CD4-positive, alpha-beta T cell treated with Interleukin-2 at 100 ng/mL for 4 hours (primary cell): ENCODE measurements at places on chromosomes 2 and 18.

DNA sequence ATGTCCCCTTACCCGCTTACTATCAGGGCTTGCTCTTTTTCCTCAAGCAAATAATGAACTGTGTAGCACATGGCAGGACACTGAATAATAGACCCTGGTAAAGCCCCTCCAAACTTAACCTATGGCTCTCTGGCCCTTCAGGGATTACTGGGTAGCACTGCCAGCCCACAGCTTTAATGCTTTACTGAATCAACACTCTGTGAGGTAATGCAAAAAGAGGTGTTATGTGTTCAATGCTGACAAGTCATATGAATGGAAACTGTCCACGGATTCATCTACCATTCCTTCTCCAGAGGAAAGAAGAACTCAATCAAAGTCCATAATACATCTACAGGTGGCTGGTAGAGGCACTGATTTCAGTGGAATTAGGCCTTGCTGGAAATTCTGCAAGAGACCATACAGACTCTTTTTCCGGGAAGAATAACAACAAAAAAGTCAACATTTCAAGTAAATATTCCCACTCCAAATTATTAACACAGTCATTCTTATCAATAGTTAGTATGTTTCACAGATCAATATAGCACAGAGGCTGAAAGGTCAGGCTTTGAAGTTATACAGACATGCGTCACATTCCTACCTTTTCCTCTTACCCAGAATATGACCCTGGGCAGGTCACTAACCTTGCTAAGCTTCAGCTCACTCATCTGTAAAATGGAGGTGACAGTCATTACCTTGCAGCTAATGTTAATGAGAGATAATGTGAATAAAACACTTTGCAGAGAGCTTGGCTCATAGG lies 13.8 kb upstream of the MYOM1 start:
- no peak for DNase-seq

GRCh38 chr2:127700527-127701192 lies 637 bp upstream of the SFT2D3 start:
- DNase-seq, result peak; percentile 34

DNA sequence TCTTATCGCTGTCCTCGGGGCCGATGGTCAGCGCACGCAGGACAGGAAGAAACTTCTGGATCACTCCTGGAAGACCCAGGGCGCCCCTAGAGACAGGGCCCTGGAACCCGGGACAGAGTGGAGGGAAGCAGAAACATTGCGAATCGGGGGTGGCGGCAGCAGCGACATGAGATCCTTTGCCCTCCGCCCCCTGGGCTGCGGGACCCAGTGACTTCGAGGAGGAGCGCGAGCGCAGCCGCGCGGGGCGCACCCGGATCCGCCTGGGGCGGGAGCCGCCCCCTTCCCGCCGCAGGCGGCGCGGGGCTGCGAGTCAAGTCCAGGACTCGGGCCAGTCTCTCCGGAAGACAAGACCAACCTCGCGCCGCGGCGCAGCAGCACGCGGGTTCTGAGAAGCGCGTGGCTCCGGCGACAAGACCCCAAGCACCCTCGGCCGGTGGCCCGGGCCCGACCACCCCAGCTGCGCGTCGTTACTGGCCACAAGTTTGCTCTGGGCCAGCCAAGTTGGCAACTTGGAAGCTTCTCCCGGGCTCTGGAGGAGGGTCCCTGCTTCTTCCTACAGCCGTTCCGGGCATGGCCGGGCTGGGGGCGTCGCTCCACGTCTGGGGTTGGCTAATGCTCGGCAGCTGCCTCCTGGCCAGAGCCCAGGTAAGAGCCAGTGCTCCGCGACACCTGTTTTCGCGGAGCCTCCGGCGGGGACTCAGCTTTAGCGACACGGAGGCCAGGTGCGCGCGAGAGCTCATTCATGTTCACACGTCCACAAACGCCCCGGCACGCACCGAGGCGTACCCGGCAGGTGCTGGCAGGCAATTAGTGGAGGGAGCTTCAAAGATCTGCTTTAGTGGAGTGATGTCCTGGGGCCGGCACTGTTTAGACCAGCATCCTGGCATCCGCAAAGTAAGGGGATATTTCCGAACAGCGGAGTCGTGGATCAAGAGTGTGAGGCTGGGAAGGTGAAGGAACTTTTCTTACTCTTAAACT lies at the start of gene PTH2R:
PTH2R (plus strand) TSS at position 319 of the 978 bp plus-strand sequence; CDS start at position 571, 252 bp downstream.
- no peak for DNase-seq

GRCh38 chr2:134508391-134508790 lies 210.4 kb downstream of the TMEM163 start:
- DNase-seq, result no peak

- DNase-seq, result no peak
Observed at GRCh38 chr2:173146590-173146989, 70.9 kb downstream of the MAP3K20 start.

- DNase-seq, result no peak
Observed at GRCh38 chr18:45745817-45746461, 22.0 kb downstream of the SLC14A1 start.

DNA sequence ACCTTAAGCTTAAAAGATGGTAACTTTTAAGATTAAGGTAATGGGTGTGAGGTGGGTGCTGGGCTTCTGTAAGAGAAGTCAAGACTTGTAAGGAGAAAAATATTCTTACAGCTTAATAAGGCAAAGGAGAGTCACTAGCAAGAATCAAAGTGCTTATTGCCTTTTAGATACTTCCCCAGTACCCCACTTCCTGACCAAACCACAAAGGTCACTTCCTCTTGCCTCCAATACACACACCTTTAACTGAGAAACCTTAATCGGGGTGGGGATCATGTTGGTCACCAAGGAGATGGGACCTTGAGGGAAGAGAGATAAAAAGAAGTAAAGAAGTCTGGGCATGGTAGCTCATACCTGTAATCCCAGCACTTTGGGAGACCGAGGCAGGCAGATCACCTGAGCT lies 10.6 kb upstream of the ATG16L1 start:
- DNase-seq, result peak; percentile 77

GRCh38 chr18:25662272-25662671 lies 310.3 kb upstream of the ZNF521 start:
- DNase-seq, result no peak

DNA sequence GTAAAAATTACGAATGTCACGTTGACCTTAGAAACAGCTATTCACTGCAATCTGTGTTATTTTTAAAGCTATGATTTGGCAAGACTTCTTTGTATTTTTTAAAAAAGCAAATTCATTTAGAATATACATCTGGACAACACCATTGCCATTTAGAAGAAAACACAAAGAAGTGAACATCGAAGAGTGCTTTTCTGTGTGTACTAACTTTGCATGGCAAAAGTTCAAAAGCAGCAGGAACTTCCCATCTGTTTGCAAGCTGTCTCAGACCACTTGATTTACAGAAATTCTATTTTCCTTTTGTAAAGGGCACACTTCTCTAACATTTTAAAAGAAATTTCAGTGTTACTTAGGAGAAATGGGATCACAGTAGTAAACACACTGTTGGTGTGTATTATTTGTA lies 145.9 kb downstream of the CALCRL start:
- DNase-seq, result no peak

DNA sequence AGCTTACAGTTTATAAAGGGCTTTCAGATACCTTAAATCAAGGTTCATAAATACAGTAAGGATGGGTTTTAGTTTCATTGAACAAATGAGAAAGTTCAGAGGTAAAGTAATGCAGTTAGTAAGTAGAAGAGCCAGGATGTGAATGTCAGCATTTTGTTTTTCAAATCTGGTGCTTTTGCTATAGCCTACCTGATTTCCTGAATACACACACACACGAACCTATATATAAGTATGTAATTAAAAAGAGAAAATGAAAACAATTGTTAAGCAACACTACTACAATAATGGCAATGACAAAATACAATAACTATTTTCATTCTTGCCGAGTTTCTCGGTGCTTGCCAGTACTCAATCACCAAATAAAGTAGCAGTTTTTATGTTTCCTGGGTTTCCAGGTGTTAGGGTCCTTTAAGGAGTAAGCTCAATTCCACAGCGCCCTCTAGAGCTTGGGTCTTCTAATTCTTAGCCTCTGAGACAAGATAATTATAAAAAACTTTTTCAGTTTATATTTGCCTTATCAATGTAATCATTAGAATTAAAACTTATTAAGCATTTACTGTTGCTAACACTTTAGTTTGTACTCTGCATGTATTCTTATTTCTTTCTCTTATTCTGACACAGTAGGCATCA lies 512.9 kb upstream of the ACVR2A start:
- peak; percentile 66 for DNase-seq

- no peak for DNase-seq
Observed at GRCh38 chr2:144152817-144153271, 367.1 kb downstream of the ZEB2 start.

DNA sequence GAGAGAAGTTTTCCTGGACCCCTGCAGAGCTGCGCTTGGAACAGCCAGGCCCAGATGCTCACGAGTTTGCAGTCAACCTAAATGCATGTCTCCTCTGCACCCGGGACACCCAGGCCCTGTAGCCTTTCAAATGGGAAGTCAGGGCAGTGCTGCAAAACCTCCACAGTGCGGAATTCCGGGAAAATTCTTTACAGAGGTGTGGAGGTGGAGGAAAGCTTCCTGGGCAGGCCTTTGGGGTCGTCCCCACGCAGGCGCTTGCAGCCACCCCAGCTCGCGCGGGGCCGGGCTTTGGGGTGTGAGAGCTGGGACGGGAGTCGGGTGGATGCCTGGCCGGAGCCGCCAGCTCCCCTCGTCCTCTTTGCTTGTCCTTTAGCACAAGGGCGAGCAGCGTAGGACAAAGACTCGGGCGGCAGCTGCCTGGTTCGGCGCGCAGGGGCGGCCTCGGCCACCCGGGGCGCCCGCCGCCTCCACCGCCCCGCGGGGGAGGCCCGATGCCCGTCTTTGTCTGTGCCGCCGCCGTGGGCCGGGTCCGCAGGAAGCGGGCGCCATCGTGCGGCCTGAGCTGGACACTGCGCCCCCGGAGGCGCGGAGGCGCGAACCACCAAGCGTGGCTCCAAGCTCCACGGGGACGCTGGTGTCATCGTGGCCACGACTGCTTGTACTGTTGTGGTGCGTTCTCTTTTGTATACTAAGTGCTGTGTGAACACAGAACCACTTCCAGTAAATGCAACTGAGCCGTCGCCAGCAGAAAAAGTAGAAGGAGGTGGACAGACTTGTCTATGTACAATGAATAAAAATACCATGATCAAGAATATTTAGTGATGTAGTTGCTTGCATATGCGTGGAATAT lies 28.2 kb upstream of the BCL11A start:
- peak; percentile 44 for DNase-seq

DNA sequence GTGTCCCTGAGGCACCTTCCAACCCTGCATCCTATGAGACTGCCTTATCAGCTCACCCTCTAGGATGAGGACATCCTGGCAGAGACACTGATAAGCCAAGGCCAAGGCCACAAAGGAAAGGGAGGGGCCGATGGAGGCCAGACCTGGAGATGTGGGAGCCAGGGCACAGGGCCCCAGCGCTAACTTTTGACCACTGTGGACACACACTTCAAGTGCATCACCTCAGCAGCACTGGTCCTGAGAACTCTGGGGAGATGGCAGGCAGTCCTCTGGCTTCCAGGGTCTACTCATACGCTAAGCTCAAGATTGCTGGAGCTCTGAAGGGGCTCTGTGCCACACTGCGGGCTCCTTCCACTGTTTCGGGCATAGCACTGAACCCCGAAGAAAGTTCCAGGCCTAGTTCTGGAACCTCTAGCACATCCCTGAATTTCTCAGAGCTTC lies 100.2 kb upstream of the ID2 start:
- no peak for DNase-seq

- DNase-seq, result peak; percentile 59
Observed at GRCh38 chr2:10407841-10408648, 40.1 kb downstream of the ODC1 start.

DNA sequence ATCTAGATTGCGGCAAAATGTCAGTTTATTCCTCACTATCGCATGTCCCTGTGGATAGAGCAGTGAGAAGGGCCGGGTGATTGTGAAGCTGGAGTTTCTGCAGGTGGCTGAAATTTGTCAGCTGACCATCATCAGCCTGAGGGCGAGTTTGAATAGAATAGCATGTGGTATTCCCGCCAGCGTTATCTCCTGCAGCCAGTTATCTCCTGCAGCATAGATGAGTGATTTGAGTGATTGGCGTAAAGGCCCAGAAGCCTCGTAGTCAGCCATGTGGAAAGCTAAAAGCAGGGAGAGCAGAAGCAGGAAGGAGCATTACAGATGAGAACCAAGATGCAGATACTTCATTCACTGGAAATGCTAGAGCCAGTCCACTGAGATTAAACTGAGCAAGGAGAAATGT lies 65.5 kb downstream of the CABLES1 start:
- no peak for DNase-seq

- DNase-seq, result no peak
Observed at GRCh38 chr2:228067309-228067708, 114.2 kb downstream of the SPHKAP start.

DNA sequence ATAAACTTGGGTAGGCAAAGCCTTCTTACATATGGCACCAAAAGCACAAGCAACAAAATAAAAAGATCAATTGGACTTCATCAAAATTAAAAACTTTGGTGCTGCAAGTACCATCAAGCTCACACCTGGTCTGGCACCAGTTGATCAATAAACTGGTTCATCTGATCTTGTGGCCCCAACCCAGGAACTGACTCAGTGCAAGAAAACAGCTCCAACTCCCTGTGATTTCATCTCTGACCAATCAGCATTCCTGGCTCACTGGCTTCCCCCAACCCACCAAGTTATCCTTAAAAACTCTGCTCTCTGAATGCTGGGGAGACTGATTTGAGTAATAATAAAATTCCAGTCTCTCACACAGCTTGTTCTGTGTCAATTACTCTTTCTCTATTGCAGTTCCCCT lies 8.4 kb downstream of the EPG5 start:
- no peak for DNase-seq

DNA sequence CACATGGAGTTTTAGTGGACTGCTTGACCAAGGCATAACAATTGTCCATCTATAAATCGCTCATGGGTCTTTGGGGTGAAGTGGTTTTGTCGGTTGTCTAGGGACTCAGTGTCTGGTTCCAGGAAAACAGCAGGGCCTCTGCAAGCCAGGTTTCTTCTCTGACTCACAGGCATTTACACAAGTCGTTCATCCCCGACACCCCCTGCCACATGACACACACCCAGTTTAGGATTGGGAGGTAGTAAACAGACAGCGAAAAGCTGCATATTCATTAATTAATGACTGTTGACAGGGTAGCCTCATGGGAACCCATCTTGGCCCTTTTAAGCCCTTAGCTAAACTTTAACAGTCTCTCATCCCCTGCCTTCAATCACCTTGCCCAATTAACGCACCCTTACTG lies 194.8 kb upstream of the ACVR2A start:
- no peak for DNase-seq

GRCh38 chr2:102615620-102616436 lies 3.5 kb upstream of the SLC9A2 start:
- DNase-seq, result peak; percentile 17

- DNase-seq, result no peak
Observed at GRCh38 chr2:226687641-226688253, 111.9 kb downstream of the IRS1 start.

- no peak for DNase-seq
Observed at GRCh38 chr2:119022678-119023077, 80.7 kb downstream of the MARCO start.

DNA sequence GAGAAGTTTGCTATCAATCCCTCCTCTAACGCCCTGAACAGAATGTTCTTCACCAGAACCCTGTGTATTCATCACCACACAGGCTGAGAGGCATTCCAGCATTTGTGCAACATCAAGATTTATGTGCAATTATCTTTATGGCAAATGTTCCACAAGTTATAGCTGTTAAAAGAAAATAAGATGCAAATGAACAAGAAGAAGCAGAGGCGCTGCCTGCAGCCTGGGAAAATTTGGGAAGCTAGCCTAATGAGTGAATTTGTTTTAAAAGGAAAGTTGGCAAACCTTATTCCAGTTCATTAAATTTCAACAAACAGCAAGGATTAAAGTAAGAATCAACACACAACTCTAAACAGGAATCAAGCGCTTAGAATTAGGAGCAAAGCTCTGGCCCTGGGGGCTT lies 5.3 kb downstream of the TPO start:
- DNase-seq, result no peak

- DNase-seq, result no peak
Observed at GRCh38 chr18:9380101-9380500, 45.5 kb downstream of the TWSG1 start.
